CD4-positive, alpha-beta T cell treated with Interleukin-15 for 1 hour (primary cell): ENCODE measurements at places on chromosomes 5 and 9.

DNA sequence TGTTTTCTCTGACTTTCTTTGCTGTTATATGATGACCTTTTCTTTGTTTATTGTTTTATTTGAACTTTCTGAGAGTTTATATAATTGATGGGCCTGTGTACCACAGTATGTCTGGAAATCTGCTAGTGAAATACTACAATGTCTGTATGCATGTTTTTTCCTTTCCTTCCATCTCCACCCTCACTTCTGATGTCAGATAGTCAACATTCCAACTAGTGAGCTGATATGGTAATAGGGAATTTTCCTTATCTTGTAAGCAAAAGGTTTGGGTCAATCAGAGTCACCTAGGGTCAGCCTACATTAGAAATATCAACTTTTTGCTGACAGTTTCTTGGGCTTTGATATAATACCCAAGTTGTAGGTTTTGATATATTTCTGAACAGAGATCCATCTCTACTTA is 103.2 kb downstream of the MAT2B start:
- no peak for DNase-seq

DNA sequence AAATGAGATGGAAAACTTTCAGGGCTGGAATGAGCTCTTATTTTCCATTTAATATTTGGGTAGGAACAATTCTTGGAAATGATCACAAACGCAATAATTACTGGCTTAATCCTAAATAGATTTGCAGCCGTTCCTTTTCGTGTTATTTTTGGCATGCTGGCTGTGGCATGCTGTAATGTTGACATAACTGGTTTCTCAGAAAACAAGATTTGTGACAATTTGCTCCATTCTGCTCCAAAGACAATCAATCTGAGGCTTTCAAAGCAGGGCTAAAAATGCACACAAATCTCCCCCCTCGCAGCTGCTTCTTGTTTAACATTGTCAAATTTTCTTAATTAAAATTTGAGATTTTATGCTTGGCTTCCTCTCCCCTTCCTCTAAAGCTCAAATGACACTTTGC is 151.2 kb downstream of the TTC39B start:
- no peak for DNase-seq

DNA sequence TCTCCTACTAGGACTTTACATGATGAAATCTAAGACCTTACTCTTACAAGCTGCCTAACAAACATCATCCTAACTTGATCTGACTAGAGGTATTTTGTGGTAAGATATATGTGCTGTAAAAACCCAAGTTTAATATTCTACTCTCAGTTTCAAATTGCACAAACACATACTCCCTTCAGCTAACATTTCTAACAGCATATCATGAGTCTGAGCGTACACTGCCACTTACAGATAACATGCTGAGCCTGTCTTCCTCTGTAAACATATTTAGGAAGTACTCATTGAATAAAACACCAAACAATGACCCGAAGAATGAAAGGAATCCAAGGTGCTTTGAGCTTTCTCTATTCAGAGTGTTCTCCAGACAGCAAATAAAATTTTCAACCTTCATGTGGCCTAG is 7.9 kb upstream of the ESM1 start:
- DNase-seq: no peak

GRCh38 chr5:91244380-91245073 is 138.6 kb downstream of the ARRDC3 start:
- no peak for DNase-seq

DNA sequence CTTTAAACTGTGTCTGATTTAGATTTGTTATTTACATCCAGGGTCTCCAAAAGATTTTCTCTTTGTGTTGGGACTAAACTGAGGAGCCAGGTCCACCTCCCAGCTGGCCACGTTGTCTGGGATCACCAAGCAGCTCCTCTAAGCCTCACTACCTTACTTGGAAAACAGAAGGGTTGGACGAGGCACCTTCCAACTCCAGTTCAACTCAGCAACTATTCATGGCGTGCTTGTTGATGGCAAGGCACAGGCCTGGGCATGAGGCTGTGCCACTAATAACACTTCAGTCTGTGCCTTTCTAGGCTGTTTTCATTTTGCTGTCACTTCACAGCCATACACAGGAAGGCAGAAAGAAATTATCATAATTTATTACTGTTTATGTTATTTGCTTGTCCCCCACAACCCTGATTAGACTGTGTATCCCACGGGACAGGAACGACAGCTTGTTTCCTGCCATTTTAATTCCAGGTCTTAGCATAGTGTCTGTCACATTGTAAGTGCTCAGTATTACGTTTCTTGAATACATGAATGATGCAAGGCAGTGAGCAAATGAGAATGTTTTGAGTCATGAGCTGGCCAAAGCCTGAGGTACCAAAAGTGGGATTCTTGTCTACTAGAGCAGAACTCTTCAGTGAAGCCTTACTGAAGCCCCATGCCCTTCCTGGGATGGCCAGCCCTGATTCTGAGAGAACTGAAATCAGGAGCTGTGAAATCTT is 125.8 kb downstream of the GALNT10 start:
- no peak for DNase-seq

- DNase-seq: no peak
Measured at GRCh38 chr5:84279234-84279633, 105.4 kb downstream of the EDIL3 start.
